ENCODE measurements at places on chromosomes 5 and 9.

- DNase-seq = no peak
Measured at GRCh38 chr5:97167435-97167834, 15.6 kb downstream of the RIOK2 start.

DNA sequence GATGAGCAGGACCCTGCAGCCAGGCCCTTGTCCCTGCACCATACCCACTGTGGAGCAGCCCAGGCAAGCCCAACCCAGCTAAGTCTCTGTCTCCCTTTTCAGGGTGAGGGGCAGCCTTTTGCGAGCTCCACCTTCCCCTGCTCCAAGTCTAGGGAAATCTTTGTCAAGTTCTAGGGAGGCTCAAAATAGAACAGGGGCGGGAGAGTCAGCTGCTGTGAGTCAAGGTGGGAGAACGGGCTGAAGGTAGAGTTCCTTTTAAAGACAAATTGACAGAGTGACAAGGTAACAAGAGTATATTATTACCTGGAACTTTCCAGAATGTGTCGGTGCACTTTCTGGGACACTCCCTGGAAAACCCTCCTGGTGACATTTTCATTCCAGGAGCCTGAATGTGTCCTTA, 64.7 kb downstream of the KCNT1 start:
- no peak for DNase-seq

- DNase-seq = peak; percentile 49
Measured at GRCh38 chr9:83622939-83623678, at the start of gene IDNK. IDNK (plus strand) TSS chr9:83623143; CDS start chr9:83623172, 29 bp downstream.

DNA sequence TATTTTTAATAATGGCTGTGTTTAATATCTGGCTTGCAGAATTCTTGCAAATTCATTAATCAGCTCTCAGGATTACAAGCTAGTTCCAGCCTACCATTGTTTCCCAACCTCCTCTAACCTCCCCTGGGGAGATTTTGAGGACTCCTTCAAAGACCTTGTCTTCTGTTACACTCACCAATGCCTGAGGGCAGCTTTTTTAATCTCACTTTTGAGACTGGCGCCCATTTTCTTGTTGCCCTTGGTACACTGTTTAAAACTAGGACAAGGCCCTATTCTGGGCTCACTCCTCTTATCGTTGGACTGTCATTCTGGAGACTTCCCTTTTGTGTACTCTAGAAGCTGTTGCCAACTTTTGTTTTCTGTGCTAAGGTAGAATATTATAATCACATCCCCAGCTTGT, 13.6 kb upstream of the EQTN start:
- DNase-seq = no peak

- DNase-seq = no peak
Measured at GRCh38 chr5:88923623-88924329, 40.8 kb upstream of the MEF2C start.

DNA sequence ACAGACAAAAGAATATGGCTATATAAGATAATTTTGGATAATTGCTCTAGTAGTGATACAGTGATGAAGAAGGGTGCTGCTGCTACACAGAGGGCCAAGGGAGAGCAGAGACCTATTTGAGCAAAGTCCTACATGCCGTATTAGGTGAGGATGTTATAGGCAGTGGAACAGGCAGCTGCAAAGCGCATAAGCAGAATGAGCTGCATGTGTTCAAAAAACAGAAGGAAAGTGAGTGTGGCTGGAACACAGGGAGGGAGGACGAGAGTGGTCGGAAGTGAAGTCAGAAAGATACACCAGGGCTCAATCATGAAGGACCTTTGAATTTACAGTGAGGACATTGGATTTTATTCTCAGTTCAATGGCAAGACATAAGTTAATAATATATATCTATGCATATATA, 35.4 kb downstream of the ITGA2 start:
- DNase-seq = no peak

DNA sequence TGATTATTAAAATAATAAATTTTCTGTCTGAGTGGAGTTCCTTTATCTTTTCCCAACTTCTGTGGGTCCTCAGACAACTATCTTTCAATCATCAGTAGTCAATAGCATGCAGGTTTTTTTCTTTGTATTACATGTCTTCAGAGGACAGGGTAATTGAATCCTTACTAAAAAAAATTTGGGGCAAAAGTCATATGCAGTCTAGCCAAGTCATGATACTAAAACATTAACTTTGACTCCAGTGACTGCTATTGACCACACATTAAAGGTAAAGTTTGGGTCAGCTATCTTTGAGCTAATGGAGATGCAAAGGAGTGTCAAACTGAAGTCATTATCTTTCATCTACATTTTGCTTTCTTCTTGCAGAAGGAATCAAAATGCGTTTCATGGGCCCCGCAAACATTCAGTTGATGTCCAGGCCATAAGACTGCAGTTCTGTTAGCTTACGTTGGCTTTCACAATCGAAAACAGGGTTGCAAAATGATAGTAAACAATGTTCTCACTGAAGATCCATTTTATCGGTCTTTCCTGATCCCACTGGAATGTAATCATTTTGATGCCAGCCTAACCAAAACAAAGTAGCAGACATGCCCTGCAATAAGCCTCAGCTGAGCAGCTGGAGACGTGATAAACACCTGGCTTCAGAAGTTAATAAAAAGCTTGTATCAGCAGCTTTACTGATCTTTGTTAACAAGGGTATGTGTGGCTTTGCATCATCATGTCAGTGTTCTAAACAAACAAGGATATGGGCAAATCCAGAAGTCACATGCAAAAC, 186.1 kb upstream of the PRLR start:
- DNase-seq = no peak

GRCh38 chr5:6338135-6338534, 40.2 kb downstream of the MED10 start:
- no peak for DNase-seq

DNA sequence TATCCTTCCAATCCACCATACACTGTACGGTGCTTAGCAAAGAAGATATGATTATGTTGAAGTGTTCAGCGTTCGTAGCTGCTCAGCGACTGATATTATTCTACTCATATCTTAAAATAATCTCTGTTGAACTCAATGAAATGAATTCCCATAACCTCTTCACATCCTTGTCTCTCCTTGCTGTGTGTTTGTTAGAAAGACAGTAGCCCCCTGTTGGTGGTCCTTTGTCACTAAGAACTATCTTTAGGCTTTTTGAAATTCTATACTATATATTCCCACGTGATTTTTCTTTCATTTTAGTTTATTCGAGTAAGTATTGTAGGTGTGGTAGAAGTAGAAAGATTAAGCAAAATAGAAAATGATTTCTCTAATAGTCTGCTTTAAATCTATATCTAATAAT, 762.8 kb upstream of the WWC1 start:
- DNase-seq = no peak

DNA sequence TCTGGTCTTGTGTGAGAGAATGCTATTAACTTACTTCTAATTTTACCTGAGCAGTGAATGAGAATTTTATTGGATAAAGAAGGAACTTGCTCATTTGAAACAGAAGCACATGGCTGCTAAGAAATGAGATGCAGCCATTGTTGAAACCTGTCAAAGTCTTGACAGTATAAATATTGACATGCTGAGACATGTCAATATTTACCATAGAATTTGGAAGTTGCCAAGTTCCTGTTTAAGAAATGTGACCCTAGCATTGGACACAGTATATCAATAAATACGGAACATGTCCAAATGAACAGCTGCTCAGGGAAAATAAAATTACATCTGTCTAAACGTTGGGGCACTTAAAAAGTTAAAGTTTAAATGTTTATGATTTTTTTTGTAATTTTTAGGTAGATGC, 7.8 kb downstream of the XRCC4 start:
- no peak for DNase-seq

All from stimulated activated CD4-positive, alpha-beta T cell treated with anti-CD3 and anti-CD28 coated beads, TNF-alpha, amount 100 ng/mL, for 1 hour (primary cell).